ENCODE measurements at places on chromosomes 4 and X.

DNA sequence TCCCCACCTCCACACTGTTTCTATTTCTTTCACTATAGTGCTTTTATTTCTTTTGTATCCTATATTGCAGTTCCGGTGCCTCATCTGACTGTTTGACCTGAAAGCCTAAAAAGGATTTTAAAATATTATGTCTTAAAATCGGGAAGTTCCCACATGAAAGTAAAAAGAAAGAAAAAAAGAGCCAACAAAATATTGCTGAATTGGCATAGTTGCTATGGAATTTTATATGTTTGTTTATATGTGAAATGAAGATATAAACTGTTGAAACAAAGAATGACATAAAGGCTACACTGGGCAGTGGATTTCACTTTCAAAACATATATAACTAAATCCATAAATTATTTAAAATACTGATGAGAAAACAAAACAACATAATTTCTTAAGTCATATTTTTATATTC, 1383.7 kb downstream of the C4orf33 start:
- DNase-seq: no peak

- DNase-seq: no peak
Observed at GRCh38 chrX:37315511-37316248, 33.5 kb upstream of the PRRG1 start.

DNA sequence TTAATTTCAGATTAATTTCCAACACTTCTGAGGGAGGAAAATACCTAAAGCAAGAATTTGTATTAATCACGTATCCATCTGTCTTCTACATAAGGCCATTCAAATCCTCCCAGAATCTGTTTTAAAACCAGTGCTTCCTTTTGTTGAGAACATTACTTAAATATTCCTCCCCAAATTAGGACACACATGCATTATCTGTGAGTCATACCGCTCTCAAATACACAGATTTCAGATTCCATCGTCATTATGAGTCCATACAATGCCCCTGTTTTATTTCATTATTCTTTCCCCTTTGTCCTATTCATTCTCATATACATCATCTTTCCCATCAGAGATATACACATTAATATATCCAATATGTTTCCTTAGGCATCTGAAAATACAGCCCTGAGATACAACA, 57.3 kb upstream of the PRSS12 start:
- no peak for DNase-seq

- no peak for DNase-seq
Observed at GRCh38 chrX:132171881-132172280, 44.1 kb upstream of the FRMD7 start.

DNA sequence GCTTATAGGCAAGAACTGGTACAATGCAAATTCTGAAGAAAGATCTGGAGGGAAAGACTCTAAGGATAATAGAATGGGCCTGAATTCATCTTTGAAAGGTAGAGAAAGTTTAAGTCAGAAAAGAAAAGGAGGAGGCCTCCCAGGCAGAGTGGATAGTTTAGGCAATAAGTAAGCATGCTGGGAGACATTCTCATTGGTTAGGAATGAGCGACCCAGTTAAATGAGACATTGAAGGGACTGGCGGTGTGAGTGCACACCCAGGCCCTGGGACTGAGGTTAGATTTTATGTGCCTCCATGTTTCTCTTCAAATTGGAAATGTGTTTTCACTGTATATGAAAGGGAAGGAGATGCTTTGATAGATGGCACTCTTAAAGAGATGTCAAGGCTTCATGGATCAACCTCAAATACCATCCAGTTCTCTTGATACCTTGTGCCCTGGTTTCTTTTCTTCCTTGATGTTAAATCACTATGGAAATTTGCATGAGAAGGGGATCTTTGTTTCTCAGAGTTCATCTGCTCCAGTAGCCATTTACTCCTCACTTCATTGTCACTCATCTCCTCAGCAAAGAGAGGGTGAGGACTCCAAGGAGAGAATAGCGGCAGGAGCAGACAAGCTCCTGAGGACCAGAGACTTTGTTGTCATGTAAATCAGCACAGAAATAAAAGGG, 584.2 kb upstream of the INTU start:
- DNase-seq: no peak

GRCh38 chr4:27728892-27729291, 868.3 kb downstream of the STIM2 start:
- no peak for DNase-seq

DNA sequence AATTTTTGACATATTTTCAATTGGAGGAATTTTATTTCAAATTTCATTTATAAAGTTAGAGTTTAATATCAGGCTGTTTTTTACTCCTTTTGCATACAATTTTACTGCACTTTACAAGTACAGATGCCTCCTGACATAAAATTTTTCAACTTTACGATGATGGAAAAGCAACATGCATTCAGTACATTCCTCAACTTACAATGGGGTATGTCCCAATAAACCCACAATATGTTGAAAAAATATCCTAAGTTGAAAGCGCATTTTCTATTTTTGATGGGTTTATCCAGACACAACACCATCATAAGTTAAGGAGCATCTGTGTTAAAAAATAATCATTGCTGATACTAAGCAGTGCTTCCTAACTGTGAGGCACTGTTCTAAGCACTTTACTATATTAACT, 4.3 kb downstream of the KLHL5 start:
- DNase-seq: no peak

GRCh38 chrX:49238735-49239134, 3.5 kb downstream of the CCDC22 start:
- no peak for DNase-seq

DNA sequence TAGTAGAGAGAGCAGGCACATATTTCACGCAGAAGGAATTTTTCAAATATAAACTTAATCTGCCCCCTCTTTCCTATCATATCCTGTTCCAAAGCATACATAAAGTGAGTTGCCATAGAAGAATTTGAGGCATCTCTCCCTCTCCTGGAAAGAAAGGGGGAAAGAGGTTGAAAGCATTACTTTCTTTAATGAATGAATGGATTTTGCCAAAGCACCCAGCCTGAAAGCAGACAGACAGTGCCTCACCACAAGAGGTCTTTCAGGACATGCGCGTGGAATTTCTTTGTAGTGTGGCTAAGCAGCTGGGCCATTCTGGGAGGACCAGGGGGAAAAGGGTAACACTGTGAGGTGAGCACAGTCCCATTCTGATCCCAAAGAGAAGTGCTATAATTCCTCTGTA, 651.4 kb downstream of the IQCM start:
- DNase-seq: no peak

GRCh38 chr4:130338851-130339250, 1242.9 kb downstream of the C4orf33 start:
- DNase-seq: no peak

DNA sequence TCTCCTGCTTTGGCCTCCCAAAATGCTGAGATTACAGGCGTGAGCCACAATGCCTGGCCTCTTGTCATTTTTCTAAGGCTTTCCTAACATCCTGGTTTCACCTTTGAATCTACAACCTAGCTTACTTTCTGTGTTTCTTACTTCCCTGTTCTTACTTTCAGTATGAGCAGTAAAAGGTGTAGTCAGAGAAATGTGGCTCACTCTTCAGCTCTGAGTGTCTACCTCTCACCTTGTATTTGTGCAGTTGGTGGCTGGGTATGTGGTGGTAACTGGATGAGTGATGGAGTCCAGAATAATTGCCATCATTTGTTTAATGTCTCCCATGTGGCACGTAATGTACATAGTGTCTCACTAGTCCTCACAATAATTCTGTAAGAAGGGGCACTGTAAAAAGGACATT, 19.1 kb upstream of the CXCL11 start:
- peak; percentile 67 for DNase-seq

GRCh38 chr4:85725721-85726170, 250.8 kb downstream of the ARHGAP24 start:
- DNase-seq: peak; percentile 43

DNA sequence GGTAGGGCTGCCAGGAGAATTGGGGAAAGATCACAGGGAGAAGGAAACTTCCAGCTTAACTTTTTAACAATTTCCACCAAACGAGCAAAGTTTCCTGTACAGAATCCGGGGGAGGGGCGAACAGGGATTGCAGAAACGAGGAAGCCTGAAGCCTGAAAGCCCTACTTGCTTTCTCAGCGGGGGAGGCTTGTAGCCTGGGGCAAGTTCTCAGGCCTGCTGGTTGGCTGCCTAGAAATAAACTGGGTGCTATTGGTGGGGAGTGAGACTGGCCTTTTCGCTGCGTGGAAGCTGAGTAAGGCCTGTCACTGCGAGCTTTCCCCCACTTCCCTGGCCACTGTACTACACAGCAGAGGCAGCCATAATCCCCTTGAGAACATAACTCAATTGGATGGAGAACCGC, 110.8 kb upstream of the ATP8A1 start:
- DNase-seq: no peak

- no peak for DNase-seq
Observed at GRCh38 chr4:99473131-99473530, 37.7 kb upstream of the C4orf17 start.

DNA sequence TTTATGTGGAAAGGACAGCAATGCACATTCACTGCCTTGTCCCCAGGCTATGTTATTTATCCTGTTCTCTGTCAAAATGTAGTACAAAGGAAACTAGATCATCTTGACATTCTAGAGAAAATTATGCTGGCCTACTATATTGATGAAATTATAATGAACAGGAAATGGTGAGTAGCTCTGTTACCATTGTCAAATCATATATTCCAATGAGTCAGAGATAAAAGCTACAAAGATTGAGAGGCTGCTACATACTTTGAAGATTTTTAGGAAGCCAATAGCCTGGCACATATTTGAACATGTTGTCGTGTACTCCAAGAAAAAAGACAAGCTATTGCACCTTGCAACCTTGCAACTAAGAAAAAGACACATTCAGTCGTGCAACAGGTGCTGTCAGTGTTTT, 52.7 kb upstream of the TET2 start:
- no peak for DNase-seq

- DNase-seq: no peak
Observed at GRCh38 chr4:57639561-57640382, 529.6 kb upstream of the IGFBP7 start.

- DNase-seq: no peak
Observed at GRCh38 chr4:22315628-22316027, 200.2 kb downstream of the ADGRA3 start.

DNA sequence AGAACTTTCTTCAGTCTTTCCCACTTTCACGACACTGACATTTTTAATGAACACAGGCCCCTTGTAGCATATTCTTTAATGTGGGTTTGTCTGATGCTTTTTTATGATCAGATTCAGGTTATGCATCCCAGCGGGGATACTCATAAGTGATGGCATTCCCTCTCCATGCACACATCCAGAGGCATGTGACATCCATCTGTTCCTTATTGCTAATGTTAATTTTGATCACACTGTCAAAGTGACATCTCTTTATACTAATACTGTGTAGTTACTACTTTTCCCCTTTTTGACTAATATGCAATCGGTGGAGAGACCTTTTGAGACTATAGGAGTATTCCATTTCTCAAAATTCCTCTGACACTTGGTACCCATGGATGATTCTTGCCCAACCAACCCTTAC, 43.8 kb upstream of the HS3ST1 start:
- DNase-seq: no peak

- no peak for DNase-seq
Observed at GRCh38 chr4:98733601-98734000, 75.2 kb upstream of the TSPAN5 start.

DNA sequence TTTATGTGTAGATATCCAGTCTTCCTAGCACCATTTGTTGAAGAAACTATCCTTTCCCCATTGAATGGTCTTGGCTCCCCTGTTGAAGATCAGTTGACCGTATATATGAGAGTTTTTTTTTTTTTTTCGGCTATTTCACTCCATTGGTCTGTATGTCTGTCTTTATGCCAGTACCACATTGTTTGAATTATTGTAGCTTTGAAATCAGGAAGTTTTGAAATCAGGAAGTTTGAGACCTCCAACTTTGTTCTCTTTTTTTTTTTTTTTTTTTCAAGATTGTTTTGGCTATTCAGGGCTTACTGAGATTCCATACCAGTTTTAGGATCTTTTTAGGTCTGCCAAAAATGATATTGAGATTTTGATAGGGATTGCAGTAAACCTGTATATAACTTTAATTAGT, 4.3 kb upstream of the SCD5 start:
- DNase-seq: no peak

- no peak for DNase-seq
Observed at GRCh38 chrX:52341493-52341892, 27.3 kb upstream of the XAGE2 start.

- DNase-seq: no peak
Observed at GRCh38 chr4:56229947-56230346, 157.3 kb downstream of the AASDH start.

- no peak for DNase-seq
Observed at GRCh38 chr4:126954537-126955291, 678.0 kb upstream of the INTU start.

- no peak for DNase-seq
Observed at GRCh38 chrX:125710403-125711062, 390.9 kb downstream of the TEX13C start.

DNA sequence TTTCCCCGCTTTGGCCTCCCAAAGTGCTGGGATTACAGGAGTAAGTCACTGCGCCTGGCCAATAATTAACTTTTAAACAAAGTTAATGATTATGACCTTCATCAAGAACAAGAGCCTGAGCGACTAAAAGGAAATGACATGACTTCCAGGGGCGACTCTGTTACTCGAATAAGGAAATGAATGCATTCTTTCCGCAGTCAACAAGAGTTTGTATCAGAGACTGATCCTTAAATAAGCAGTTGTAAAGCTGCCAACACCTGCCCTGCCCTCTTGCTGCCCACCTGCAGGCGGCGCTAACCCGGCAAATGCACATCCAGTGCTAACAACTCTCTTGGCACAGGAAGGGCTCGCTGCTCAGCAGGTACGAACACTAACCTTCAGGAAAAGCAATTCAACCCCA, 27.3 kb downstream of the WDR1 start:
- no peak for DNase-seq

- DNase-seq: no peak
Observed at GRCh38 chrX:138718941-138719340, 7.4 kb upstream of the FGF13 start.

DNA sequence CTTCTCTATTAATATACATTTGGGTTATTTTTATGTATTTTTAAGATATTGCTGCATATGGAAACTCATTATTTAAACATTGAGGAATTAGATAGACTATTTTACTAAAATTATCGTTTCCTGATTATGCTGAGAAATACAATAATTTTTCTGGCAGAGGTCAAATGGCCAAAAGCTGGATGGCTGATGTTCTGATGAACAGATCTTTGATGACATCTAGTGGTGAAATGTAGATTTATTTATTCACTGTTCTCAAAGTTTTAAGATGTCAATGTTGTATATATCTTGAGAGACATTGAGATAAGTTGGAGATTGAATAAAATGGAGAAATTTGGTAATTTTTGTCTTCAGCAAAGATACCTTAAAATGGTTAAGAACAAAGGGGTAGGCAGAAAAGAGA, 96.2 kb downstream of the UGT8 start:
- DNase-seq: peak; percentile 11

- no peak for DNase-seq
Observed at GRCh38 chrX:41043196-41043595, 42.0 kb upstream of the USP9X start.

- DNase-seq: no peak
Observed at GRCh38 chr4:105662935-105663675, 45.4 kb downstream of the INTS12 start.

All from GM10248 (cell line).